ENCODE measurements at places on chromosomes 4 and X. TPM values are rescaled to one million over a fixed set of nuclear protein-coding genes. Genes with fewer than 3 reads are reported as not detected.
A peak's percentile ranks its signal among the peaks of the same experiment; 100 is the strongest.

The BLTP1 gene
- total RNA-seq, result 134 TPM

The ANOS1 gene
- 0.75 TPM for total RNA-seq

The CT83 gene
- total RNA-seq, result not detected

The PNMA6A gene
- 1.4 TPM for total RNA-seq

The CENPVL1 gene
- not detected for total RNA-seq

The PLA2G12A gene
- 13.5 TPM for total RNA-seq

The PRDX4 gene
- 48.1 TPM for total RNA-seq

The CXCL5 gene
- 3.8 TPM for total RNA-seq

The HPGD gene
- total RNA-seq, result 40.5 TPM

The C4orf36 gene
- total RNA-seq, result 1.1 TPM

The SOD3 gene
- 21.8 TPM for total RNA-seq

The IBSP gene
- total RNA-seq, result not detected

The TCEANC gene
- total RNA-seq, result 7.0 TPM

The BMPR1B gene
- total RNA-seq, result 2.1 TPM

- DNase-seq, result no peak
Observed at GRCh38 chrX:24216037-24216436, 66.5 kb downstream of the ZFX start.

GRCh38 chr4:5118994-5119835 is 67.9 kb downstream of the STK32B start:
- DNase-seq, result no peak

DNA sequence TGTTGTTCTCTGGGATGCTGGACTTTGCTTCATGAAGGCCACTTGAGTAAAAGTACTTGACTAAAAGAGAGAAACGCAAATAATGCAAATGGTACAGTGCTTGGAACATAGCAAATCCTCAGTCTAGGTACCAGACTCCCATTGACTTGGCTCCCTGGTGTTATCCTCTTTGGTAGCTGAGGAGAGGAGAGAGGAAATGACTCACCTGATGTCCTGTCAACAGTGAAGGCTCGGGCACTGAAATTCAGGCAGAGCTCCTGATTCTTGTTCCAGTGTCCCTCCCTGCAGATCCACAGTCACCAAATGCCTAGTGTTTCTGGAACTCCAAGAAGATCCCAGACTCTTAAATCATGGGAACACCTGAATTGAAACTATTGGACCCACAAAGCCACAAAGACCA is 22.5 kb upstream of the TCEAL4 start:
- no peak for DNase-seq

DNA sequence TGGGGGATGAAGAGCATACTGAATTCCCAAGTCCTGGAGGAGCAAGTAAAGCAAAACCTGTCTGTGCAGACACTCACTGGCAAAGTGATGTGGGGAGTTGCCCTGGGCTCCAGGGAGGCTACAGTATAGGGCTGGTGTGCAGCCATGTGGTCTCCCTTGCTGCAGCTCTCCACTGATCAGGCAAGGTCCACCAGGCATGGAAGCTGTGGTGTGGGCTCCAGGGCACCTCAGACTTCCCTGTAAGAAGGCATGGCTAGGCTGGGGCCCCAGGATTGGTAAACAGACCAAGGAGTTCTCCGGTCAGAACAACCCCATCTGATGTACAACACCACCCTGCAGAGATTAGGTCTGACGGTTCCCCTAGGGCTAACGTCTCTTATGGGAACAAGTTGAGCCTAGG is 241.9 kb upstream of the NDST4 start:
- DNase-seq, result peak; percentile 53

- no peak for DNase-seq
Observed at GRCh38 chr4:150010525-150011126, 67.6 kb upstream of the DCLK2 start.

GRCh38 chr4:109296527-109296926 is 5.9 kb downstream of the COL25A1 start:
- DNase-seq, result no peak

DNA sequence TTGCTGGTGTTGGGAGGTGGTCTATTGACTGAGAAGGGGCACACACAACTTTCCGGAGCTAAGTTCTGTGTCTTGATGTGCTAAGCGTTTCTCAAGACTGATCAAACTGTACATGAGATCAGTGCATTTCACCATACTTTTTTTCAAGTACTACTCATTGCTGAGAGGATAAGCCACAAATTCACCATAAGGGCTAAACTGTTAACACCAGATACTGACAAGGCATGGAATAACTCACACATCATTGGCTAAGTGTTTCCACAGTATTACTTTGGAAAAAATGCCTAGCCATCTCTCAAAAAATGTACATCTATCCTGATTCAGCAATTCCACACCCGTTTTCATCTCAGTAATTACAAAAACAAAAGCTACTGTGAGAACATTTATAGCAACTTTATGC is 13.0 kb downstream of the RBMX start:
- no peak for DNase-seq

DNA sequence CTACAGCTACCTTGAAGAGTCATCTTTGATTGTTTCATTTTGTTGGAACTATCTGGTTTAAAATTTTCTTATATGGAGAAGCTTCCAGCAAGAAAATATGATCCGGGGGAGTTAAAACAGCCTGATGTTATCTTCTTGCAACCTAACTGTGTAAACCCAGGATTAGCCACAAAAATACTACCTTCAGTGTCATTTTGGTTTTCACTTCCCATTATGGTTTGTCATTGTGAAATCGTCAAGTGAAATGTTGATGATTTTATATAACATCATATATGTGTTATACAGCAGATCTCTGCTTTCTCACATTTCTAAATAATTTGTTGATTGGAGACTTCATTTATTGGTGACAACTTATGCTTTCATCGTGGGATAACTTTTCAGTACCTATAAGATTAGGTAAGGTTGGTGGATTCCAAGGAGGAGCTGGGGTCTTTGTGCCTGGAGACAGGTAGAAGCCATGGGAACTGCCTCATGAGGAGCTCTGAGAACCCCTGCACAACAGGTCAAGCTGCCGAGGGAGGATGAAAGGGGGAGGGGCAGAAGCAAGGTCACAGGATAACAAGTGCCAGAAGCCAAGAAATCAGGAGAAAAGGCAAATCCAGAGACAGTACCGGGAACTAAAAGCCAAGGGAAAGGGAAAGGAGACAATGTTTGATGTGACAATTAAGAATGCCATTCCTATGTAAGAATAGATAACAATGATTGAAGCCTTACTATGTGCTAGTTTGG is 7.2 kb downstream of the ARHGAP24 start:
- no peak for DNase-seq

GRCh38 chr4:108001540-108002135 is 11.9 kb downstream of the HADH start:
- DNase-seq, result no peak

GRCh38 chr4:185566972-185567371 is 31.7 kb upstream of the PDLIM3 start:
- DNase-seq, result no peak

DNA sequence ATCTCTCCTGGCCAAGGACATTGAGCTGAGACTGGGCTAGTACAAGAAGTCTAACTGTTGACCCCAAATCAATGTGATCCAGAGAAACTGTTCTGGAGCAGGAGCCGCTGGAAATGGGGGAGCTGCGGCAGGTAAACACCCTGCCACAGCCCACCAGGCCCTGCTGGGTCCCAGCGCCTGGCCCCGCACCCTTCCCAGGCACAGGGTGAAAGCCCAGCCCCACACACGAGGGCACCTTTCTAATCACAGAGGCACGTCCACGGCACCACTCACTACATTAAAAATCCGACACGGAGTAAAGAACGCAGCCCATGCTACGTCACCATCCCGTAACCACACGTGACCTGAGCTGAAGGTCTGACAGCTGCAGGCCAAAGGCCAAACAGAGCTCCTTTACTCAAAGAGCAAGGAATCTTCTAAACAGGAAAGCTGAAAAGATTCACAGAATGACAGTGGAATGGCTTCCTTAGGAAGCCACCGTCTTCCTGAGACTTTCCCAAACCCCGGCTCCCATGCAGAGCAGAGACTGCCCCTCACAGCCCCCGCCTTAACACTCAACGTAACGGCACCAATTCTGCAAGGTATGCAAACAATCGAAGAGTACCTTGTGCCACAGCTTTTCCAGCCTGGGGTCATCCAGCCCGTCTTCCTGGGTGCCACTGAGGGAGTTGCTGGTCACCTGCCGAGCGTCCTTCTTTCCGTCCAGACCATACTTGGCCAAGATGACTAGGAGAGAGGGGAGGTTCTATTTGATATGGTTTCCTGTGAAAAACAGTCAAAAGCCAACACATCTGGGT is 12.6 kb downstream of the LRPAP1 start:
- peak; percentile 20 for DNase-seq

DNA sequence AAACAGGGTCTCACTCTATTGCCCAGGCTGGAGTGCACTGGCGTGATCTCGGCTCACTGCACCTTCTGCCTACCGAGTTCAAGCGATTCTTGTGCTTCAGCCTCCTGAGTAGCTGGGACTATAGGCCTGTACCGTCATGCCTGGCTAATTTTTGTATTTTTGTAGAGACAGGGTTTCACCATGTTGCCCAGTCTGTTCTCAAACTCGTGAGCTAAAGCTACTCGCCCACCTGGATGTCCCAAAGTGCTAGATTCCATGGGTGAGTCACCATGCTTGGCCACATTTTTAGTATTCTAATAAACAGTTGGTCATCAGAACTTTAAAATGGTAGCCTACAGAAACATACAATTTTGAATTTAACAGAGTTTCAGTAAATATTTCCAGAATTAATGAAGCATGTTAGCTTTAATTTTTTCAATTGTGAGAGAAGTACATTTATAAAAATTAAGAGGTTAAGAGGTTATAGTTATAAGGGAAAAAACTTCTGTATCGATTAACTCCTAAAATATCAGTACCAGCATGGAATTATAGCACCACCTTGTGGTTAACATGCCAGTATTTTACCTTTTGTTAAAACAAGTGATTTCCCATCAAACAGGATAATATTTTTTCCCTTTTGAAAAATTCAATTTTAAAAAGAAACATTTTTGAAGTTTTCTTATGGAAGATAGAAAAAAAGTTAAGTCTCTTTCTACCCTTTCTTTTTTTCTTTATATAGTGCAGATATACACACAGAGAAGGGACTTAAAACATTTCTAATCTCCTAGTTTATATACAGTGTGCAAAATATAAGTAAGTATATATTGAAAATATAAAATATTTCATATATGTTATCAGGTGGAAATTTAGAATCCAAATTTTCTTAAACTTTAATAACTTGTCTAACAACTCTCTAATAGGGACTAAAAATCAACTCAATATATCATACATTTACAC is 35.4 kb downstream of the CEP44 start:
- DNase-seq, result no peak

DNA sequence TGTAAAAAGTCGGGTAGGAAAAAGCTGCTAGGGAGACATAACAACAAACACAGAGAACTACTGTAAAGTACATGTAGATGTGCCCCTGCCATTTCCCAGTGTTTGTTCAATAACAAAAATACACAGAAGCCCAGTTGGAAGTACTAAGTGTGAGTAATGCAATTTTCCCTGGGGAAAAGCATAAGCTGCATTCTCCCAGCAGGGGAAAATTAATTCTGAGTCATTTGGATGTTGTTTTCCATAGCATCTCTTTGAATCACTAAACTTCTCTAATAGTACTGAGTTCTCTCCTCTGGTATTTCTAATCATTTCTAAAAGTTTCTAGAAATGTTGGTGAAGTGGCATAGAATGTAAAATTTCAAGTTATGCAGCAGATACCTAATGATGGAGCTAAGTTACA is 1114.9 kb downstream of the C4orf33 start:
- DNase-seq, result no peak

GRCh38 chr4:24693636-24694035 is 101.7 kb upstream of the SOD3 start:
- no peak for DNase-seq

DNA sequence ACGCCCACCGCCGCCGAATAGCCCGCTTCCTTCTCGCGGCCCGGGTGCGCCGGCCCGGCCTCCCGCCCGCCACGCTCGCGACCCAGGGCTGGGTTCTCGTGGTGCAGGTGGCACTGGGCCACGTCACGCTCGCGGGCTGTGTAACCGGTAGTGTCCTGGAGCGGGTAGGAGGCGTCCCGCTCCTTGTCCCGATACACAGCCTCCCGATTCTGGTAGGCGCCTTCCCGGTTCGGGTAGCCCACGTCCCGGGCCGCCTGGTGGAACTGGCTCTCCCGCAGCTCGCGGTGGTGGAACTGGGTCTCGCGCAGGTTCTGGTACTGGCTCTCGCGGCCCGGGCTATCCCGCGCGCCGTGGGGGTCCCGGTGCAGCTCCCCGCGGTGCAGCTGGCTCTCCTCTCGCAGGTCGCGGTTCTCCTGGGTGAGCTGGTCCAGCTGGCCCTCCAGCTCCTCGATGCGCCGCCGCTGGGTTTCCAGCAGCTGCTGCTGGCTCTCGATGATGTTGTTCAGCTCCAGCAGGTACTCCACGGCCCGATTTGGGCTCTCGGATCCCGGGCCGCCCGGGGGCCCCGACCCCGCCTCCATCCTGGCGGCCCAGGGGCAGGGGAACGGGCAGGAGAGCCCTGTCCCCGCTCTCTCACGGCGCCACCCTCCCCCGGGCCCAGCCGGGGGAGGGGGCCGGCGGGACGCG is 39.3 kb upstream of the IQSEC2 start:
- DNase-seq, result peak; percentile 83

DNA sequence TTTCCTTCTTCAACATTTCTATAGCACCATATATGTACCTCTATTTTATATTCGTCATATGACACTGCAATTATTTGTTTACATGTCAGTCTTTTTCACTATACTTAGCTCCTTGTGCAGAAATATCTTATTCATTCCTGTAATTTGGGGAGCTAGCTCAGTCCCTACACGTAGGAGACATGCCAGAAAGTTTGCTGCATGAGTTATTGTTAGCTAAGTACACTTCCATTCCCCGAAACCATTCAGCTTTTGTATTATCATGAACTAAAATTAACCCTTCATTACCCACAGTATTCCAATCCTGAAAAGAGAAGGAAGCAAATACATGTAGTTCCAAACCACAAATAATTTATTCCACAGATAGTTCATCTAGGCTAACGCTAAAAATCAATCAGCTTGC is 10.2 kb downstream of the CBR4 start:
- no peak for DNase-seq

DNA sequence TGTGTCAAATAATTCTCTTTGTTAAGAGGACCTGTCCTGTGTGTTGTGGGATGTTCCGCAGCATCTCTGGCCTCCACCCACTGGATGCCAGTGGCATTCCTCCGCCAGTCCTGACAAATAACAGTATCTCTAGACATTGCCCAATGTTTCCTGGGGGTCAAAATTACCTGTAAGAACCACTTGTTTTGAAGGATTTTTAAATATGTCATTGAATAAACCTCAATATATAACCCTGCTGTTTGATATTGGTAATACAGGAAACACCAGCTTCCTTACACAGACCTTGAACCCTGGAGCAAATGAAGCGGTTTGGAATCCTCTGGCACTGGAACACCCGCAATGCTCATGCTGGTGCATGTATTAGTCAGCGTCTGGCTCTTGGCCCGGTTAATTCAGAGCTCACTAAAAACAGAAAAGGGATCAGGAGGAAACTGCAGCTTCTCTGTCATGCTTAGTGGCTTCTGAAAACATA is 101.3 kb downstream of the TBL1X start:
- no peak for DNase-seq

GRCh38 chr4:88212253-88212561 is 53.8 kb upstream of the ABCG2 start:
- DNase-seq, result no peak

- DNase-seq, result no peak
Observed at GRCh38 chrX:63400340-63400739, 49.2 kb upstream of the SPIN4 start.
